CD4-positive, alpha-beta T cell treated with Interleukin-10 for 1 hour (primary cell): ENCODE measurements at places on chromosomes 5 and 9.
A peak's percentile ranks its signal among the peaks of the same experiment; 100 is the strongest.

DNA sequence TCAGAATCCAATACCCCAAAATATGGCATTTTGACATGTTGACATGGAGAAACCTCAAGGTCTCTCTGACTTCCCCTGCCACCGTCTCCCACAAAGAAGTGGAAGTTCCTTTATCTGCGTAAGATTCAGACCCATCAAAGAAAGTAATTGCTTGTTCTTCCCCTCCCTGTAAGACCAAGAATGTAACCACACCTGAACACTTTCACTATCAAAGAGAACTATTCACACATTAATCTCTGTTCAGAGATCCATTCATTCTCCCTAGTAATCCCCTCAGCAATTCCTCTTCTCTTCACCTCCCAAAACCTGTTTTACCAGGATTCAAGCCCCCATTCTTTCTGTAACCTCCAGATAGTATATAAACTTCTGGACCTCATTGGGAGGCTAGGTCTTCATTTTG, 4.1 kb upstream of the SLC1A1 start:
- DNase-seq: no peak

- peak; percentile 36 for DNase-seq
Observed at GRCh38 chr5:136212252-136212721, 19.3 kb upstream of the SMIM32 start.

- DNase-seq: peak; percentile 44
Observed at GRCh38 chr5:179805529-179806249, 977 bp downstream of the MGAT4B start.

DNA sequence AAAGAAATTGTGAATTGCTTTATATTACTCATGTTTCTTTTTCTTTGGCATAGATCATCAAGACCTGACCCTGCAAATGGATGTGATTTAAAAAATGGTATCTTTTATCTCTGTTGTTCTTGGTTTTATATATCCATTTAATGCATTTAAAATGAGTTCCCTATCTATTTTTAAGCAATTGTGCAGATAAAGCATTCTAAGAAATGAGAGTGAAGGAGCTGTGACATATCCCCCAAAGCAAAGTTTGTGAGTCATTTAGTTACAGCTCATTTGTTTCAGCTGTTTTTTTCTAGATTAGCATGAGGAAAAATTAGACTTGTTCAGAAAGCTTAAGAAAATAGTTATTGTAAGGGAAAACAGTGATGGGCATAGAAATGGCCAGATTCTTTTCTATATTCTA, 7.6 kb upstream of the ELOVL7 start:
- DNase-seq: no peak

DNA sequence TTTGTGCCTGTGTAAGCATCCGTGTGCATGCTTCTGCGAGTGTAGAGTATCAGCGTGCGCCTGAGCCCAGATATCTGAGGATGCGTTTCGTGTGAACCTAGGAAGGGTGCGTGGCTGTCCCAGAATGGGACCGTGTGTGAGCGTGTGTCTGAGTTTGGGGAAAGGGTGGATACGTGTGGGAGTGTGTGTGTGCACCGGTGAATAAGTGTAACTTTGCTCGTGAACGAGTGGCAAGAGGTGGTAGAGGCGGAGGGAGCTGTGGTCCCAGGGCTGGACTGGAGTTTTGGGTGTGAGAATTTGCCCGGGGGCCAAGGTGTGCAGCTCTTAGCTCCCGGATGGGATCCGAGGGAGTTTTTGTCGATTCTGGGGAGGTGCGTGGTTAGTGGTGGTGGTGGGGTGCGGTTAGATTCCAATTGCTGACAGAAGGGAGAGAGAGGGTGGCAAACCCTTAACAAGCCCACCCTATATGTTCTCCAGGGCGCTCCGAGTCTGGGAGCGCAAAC, 686 bp upstream of the COL27A1 start:
- no peak for DNase-seq

DNA sequence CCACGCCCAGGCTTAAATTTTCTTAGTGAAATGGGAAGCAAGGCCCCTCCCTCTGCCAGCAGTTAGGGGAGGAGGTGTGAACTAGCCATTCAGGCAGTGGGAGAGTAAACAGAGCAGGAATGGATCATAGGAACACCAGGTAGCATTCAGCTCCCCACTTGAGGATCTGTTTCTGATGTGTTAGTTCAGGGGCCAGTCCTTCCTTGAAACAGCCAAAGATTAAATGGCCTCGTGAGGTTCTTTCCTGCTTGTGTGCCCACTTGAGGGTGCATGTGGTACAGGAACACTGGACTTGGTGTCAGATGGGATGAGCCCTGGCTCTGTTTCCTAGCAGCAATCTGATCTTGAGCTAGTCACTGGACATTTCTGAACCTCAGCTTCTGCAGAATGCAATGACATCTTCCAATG, 21.2 kb downstream of the FAXDC2 start:
- no peak for DNase-seq

GRCh38 chr5:107778647-107779046, 107.9 kb upstream of the EFNA5 start:
- no peak for DNase-seq

- no peak for DNase-seq
Observed at GRCh38 chr5:154826-155225, 36.5 kb upstream of the LRRC14B start.

GRCh38 chr9:84542554-84542953, 127.0 kb upstream of the NTRK2 start:
- no peak for DNase-seq

GRCh38 chr5:143601917-143602333, 198.4 kb upstream of the NR3C1 start:
- DNase-seq: no peak

DNA sequence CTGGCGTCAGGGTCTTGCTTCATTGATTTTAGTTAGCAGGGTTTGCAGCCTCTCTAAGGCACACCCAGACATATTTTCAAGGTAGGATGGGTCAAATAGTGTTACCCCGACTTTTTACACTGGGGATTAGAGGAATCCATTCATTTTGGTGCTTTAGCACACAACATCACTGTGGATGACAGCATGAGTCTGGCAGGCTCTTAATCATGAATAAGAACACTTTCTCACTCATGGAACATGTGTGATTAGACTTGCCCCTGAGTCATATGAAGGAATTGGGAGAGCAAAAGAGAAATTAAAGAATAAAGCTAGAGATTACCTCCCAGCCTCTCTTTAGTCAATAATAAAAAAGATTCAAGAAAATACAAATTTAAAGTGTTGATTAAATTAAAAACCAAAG, 175.6 kb downstream of the SEMA5A start:
- DNase-seq: no peak

- no peak for DNase-seq
Observed at GRCh38 chr9:17775656-17776055, 196.8 kb downstream of the SH3GL2 start.

DNA sequence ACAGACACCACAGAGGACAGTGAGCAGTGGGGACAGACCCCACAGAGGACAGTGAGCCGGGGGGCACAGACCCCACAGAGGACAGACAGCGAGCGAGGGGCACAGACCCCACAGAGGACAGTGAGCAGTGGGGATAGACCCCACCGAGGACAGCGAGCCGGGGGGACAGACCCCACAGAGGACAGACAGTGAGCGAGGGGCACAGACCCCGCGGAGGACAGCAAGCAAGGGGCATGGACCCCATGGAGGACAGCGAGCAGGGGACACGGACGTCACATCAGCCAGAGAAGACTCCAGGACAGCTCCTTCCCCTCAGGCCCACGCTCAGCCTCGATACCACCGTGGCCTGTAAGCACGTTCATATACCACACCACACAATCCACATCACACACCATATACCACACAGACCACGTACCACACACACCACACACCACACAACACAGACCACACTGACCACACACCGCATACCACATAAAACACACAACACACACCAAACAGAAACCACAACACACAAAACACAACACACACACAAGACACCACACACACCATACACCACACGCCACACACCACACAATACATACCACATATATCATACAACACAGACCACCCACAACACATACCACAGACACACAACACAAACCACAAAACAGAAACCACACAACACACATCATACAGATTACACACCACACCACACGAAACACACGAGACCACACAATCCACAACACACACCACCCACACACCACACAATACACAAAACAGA, 5.2 kb upstream of the ZDHHC11 start:
- peak; percentile 24 for DNase-seq

- no peak for DNase-seq
Observed at GRCh38 chr5:106489004-106489403, 1181.7 kb downstream of the EFNA5 start.

- DNase-seq: no peak
Observed at GRCh38 chr5:67235399-67236110, 39.0 kb upstream of the CD180 start.

DNA sequence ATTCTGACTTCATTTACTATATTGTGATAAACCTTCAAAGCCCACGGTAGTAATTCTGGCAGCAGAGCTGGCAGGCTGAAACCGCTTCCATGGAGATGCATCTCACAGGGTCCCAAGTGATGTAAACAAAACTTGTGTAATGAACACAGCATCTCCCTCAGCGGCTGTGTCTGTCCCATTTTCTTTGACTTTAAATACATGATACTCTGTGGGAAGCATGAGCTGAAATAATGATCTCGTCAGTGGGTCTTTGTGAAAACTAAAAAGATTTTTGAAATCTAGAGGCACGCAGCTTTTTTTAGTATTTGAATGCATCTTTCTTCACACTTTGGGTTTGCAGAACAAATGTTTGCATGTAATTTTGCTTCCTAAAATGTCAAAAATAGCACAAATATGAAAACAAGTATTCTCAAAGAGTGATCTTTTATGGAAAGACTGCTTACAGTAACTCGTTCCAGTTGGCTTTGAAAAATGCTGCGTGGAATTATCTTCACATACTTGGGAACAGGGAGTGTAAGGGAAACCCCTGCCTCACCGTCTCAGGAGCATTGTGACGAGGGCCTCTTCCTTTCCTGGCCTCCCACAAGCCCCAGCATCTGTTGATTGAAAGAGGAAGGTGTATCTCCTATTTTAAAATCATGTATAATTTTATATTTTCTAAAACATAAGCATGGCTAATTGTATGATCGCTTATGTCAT, 18.1 kb upstream of the LPCAT1 start:
- no peak for DNase-seq

GRCh38 chr5:136192526-136193321, at the start of gene SMIM32:
Gene SMIM32, minus strand, starts transcription at chr5:136193162. Its CDS starts 638 bp downstream, at chr5:136192524.
- no peak for DNase-seq

- peak; percentile 51 for DNase-seq
Observed at GRCh38 chr5:129094924-129095899, 663 bp downstream of the ISOC1 start.

DNA sequence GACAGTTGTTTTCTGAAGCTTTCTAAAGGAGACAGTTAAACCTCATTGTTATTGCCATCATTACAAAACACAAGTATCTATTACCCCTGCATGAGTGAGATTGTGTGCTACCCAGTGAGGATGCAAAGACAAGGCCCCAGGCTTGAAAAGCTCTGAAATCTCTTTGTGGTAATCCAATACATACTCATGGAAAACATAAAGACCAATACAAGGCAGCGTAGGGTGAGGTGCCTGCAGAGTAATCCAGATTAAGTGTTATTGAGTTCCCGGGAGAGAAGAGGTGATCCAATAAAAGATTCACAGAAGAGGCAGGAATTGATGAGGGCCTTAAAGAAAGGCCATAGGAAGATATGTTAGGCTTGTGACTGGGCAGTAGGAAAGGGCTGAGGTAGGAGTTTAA, 150.1 kb downstream of the MEF2C start:
- DNase-seq: no peak

GRCh38 chr5:34756781-34757624, 82.0 kb upstream of the TTC23L start:
- DNase-seq: no peak

- DNase-seq: no peak
Observed at GRCh38 chr5:158483281-158483860, 616.3 kb downstream of the EBF1 start.

DNA sequence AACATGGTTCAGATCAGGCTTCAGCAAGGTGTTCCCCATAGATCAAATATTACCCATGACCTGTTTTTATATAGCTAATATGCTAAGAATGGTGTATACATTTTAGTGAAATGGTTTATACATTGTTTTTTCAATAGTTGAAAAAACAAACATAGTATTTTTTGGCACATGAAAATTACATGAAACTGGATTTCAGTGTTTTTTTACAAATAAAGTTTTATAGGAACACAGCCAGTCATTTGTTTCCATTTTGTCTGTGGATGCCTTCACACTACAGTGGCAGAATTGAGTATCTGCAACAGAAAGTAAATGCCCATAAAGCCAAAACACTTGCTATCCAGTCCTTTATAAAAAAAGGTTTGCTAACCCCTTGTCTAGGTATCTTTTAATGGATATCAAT, 134.5 kb upstream of the TNFAIP8 start:
- DNase-seq: no peak

GRCh38 chr9:5622016-5622415, 6.9 kb upstream of the RIC1 start:
- no peak for DNase-seq

DNA sequence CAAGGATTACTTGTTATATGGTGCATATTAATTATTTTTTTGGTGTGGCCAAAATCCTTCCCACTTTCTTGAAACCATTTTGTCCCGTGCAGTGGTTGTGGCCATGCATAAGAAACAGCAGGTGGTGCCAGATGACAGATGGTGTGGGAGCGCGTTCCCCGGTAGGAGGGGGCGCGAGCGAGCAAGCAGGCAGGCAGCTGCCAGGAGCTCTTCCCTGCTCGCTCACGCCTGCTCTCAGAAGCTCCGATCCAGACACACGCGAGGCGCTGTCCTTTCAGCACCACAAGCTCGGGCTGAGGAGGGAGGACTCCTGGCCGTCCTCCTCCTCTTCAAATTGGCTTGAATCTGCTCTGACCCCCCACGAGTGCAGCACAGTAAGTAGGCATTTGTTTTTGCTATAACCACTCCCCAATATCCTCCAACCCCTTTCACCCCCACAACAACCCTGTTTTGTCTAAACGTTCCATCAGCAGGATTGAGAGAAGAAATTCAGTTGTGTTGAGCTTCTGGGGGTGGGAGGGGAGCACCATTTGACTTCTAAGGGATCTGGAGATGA, at the start of gene NSG2:
NSG2 (plus strand) TSS at position 237 of the 556 bp plus-strand sequence. CDS start 1,050 bp downstream, outside the sequence.
- DNase-seq: no peak

GRCh38 chr9:95644377-95644776, 127.6 kb upstream of the PTCH1 start:
- DNase-seq: no peak

GRCh38 chr9:135069558-135070197, 17.8 kb upstream of the OLFM1 start:
- DNase-seq: no peak

GRCh38 chr5:65577141-65577540, 14.0 kb downstream of the PPWD1 start:
- no peak for DNase-seq
